ENCODE measurements at places on chromosomes 1 and 21.

DNA sequence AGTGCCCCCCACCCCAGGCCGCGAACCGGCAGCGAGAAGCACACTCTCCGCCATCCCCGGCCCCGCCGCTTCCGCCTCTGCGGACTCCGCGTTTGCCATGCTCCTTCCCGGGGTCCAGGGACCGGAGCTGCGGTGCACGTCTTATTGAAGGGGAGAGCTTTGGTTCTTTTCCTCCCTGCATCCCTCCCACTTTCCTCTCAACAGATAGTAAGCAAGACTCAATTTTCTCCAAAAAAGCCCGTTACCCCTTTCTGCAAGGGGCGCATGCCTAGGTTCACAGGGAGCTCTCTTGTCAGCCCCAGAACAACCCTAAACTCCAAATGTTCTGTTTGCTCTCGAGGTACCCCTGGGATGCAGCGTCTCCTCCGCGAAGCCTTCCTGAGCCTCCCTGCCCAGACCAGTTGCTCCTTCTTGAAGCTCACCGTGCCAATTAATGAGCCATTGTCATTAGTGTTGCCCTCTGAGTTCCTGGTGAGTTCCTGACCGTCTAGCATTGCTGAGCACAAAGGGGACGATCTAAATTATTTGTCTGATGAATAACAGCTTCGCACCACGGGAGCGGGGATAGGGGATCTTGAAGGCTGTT, 8.1 kb downstream of the FOXD3 start:
- DNase-seq: no peak

- DNase-seq: no peak
Measured at GRCh38 chr1:231778009-231778719, 151.6 kb downstream of the DISC1 start.

- DNase-seq: no peak
Measured at GRCh38 chr1:222394224-222394623, 153.7 kb downstream of the HHIPL2 start.

GRCh38 chr1:17419626-17420328, 19.7 kb downstream of the RCC2 start:
- DNase-seq: peak; percentile 34

GRCh38 chr21:20266441-20266710, 731.8 kb upstream of the NCAM2 start:
- no peak for DNase-seq

GRCh38 chr1:34982820-34983376, 2.2 kb downstream of the TMEM35B start:
- DNase-seq: no peak

- DNase-seq: no peak
Measured at GRCh38 chr1:241688940-241689368, 36.9 kb downstream of the WDR64 start.

DNA sequence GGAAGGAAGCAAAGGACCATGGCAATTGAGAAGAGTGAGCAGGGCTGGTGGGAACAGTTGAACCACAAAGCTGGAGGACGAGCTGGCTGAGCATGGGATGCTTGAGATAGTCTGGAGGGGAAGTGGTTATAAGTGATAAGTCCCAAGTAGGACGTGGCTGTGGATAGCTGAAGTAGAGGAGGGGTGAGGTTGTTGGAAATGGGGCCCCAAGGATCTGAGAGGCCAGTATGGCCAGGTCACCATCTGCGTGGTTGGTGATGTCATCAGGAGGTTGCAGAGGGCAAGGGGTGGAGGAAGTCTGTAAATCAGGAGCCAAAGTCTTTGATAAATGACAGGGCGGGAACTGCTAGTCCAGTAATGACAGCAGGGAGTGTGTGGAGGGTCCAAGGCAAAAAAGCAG, 11.0 kb upstream of the REN start:
- no peak for DNase-seq

- DNase-seq: no peak
Measured at GRCh38 chr1:84634536-84635205, 55.6 kb downstream of the SSX2IP start.

DNA sequence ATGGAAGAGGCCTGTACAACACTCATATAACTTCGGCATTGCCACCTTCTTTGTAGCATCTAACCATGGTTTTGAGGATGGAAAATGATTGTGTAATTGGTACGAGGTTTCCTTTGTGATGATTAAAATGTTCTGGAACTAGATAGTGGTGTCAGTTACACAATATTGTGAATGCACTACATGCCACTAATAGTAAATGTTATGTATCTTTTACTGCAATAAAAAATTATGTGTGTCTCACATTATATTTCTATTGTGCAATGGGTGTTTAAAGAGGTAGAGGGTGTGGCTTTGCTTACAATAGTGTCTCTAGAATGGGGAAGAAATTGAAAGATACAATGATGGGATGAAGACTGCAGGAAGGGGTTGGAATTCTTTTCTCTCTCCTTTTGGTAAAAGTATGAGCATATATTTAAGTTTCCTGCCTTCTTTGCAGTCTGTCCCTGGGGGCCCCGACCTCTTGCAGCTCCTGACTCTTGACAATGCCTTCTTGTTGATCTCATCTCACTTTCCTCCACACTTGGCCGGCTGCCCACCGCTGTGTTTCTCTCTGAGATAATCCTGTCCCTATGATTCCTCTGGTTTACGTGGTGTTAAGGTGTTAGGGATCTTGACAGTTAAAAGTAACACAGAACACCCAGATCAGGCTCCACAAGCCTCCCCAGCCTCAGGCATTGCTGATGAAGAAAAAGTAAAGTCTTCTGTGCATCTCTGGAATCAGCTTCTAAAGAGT, 39.3 kb downstream of the MTARC1 start:
- DNase-seq: no peak

DNA sequence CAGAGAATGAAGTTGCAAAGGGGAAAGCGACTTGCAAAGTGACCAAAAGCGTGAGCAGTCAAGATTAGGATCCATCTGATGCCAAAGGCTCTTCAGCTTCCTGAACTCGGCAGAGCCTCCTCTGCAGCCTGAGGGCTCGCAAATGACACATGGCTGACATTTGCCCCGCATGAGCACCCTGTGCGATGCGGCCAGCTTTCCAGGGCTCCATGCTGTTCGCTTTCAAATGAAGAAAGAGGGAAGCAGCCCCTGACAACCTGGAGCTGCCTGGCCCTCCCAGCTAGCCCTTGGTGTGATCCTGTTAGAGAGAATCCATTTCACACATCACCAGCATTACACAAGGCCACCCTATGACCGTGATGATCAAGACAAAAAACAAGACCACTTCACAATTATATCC, 20.2 kb upstream of the FAM131C start:
- DNase-seq: no peak

GRCh38 chr1:157404063-157404501, 148.2 kb downstream of the FCRL5 start:
- no peak for DNase-seq

DNA sequence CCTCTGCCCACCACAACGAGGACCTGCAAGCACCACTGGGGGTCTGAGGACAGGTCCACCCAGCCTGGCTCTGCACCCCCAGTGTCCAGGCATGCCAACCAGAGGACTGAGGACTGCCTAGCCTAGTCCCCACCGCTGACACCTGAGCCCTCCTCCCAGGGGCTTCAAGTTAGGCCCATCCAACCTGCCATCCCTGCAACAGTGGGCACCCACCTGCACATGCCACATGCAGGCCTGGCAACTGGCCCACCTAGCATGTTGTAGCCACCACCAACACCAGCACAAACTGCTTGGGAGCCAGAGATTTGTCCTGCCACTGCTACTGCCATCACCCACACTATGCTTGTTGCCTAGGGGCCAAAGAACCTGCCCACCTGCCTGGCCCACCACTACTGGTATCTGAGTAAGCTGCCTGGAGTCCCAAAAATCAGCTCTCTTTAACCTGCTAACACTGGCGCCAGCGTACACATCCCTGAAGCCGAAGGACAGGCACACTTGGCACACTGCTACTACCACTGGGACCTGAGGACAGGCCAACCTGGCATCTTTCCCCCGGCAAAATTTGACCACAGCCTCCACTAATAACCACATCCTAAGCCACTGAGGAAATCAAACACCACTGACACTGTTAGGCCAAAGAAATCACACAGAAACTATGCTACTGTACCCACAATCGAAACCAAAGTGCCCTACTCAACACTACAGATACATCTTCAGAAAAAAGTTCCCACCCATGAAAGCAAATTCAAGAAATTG, 61.5 kb downstream of the PSMG1 start:
- no peak for DNase-seq

DNA sequence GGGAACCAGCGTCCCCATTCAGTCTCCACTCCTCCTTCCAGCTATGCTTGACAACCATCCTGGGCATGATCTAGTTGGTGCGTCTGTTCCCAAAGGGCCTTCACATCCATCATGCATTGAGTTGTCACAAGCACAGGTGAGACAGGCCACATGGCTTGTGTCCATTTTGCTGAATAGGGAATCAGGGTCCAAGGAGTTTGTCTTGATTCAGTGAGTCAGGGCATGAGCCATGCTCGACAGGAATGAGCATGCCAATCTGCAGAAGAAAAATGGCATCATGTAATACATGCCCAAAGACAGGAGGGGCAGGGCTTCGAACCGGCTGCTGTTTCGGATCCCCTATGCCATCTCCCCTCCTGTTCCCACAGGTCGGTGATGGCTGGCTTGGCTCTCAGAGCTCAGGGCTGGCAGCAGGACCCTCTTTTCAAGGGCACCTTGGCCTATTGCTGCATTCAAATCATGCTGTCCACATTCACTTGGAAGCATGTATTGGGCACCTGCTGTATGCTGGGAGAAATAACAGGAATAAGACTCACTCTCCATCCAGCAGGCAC, 44.5 kb downstream of the PKP1 start:
- no peak for DNase-seq

GRCh38 chr1:184373155-184373554, 13.7 kb upstream of the C1orf21 start:
- no peak for DNase-seq

DNA sequence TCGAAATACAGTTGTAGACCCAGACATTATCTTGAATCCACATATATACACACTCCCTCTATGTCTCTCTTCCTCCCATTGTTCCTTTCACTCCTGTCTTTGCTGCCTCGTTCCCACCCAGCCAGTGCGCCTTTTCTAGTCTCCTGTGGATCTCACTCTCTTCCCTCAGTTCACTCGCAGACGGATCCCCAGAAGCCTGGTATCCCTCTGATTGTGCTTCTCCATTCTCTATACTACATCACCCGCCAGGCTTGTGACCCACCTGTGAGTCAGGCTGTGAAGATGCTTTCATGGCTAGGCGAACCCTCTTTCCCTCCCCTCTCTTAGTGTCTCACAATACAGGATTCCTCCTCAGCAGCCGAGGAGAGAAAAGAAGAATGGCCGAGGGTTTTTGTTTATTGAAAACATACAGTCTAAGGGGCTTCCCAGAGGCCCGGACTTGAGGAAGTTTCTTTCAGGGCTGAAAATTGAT, 1.5 kb downstream of the HCN3 start:
- DNase-seq: no peak

DNA sequence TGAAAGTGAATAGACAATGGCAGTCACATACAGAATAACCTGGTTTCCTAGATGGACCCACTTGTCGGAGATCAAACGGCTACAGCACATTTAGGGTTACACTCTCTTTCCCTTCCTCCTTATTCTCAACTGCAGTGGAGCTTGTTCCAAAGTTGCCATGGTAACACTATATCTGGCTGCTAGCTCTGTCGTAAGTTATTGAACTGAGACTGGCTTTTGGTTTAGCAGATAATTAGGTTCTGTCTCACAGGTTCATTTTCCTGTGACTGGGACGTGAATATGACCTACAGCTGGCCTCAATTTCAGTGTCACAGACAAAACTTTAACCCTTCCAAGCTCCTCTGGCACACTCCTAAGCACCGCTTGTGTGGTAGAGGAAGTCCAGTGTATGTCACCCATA, 875.8 kb downstream of the USP25 start:
- no peak for DNase-seq

DNA sequence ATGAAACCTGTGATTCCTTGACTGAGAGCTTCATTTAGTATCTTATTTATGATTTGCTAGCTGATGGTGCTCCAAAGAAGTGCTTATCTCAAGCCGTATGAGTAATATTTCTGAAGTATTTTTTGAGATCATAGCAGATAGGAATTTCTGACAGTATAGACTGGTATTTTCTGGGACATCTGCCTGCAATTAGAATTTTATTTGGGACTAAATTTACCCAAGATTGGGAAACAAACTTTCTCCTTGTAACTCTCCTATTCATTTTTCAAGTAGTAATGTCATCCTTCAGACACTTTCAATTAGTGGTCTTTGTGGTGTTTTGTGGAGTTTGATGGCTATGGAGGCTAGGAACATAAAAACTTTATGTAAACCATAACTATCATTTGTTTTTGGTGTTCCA, 597.2 kb upstream of the ZP4 start:
- DNase-seq: no peak

- DNase-seq: no peak
Measured at GRCh38 chr21:35050348-35051286, 1.5 kb upstream of the RUNX1 start.

Data from omental fat pad (tissue), 4 donors.